Stimulated activated CD4-positive, alpha-beta T cell treated with anti-CD3 and anti-CD28 coated beads, Interleukin-4, amount 100 ng/mL, for 1 hour (primary cell): ENCODE measurements at places on chromosomes 12 and 14.

DNA sequence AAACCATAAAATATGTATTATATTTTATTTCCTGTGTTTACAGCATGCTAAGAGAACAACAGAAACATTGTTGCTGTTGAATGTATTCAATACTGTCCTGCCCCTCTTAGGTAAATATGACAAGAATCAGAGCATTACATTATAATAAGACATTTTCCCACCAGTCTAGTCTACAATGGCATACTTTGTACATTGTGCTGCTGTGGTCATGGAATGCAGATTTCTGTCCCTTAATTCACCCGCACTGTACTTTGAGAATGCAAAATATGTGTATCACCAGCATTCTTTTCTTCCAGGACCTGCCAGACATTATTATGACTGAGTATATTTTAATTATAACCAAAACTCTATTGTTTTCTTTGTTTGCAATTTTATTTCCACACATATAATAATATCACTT lies 16.5 kb upstream of the OR10AD1 start:
- no peak for DNase-seq

GRCh38 chr12:130806574-130806973 lies 32.5 kb downstream of the STX2 start:
- DNase-seq = no peak

DNA sequence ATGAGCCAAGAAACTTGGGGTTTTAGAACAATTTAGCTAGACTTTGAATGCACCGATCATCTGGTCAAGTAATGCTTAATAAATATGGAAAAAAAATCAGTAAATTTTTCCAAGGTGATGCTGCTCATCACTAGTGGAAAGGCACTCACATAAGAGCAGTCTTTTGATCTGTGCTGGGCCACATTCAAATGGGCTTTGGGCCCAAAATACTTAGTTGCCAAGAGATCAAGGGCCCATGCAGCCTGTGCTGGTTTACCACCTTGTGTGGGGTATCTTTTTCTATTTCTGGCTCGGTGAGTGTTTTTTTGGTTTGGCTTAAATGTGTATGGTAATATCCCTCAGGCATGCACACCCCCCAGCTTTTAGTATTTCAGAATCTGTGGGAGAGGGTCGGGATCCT lies 943.2 kb downstream of the TMTC2 start:
- DNase-seq = no peak

DNA sequence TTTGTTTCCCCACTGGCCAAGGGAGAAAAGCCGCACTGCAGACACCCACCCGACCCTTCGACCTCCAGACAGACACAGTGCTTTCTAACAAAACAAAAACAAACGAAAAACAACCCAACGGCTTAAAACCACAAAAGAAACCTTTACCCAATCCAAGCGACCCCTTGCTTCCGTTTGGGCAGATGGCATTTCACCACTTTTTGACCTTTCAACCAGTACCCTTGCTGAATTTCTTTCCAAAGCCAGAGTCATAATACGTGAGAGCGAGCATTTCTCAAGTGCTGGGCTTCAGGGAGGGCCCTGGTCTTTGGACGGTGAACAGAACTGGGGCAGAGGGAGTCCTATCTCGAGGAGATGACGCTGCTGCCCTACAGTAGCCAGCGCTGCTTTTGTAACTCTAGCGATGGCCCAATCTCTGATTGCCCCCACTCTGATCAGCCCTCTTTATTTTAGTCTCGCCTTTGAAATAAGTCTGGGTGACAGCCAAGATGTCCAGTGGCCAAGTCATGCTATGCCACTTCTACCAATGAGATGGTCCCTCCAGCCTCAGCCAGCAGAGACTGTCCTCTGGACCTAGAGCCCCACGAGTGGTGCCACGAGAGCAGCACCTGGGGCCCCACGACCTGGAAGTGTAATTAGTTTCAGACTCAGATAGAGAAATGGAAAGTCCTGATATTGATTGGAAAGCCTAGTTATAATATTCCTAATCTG lies 21.9 kb upstream of the ADIPOR2 start:
- no peak for DNase-seq

DNA sequence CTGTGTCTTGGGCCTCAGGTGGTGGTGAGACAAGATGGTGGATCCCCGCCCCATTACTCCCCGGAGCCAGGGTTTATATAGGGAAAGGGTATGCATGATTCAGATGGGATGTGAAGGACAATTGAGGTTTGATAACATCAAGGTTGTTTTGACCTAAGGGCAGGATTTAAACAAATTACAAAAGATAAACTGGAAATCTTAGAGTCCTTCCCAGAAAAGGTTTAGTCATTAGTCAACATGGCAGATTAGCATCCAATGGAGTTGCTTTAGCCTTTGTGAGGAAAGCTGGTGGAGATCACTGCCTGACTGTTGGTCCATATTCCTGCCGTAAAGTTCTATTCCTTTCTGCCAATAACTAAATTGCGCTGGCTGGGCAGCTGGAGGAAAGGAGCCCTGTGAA lies 15.6 kb upstream of the FRMD6 start:
- DNase-seq = no peak

- DNase-seq = no peak
Measured at GRCh38 chr12:130571089-130571488, 145.0 kb downstream of the RIMBP2 start.

DNA sequence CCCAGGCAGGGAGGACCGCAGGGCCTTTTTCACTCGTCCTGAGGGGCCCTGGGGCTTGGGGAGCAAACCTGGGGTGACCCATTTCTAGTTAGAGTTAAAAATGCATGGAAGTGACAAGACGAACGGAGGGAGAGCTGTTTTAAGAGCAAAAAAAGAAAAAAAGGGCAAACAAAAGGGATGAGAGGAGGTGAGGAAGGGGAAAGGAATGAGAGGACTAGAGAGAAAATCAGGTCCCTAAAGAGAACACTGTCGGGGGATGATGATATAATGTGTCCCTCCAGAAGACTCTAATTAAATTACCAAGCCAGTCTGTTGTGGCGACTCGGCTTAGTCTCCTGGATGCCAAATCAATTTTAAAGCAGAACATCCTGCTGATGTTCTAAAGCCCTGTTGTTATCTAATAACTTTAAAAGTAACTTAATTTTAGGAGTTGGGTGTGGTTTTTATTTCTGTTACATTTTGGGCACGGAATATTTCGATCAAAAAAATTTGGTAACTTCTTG lies 1.1 kb downstream of the ANO6 start:
- no peak for DNase-seq

DNA sequence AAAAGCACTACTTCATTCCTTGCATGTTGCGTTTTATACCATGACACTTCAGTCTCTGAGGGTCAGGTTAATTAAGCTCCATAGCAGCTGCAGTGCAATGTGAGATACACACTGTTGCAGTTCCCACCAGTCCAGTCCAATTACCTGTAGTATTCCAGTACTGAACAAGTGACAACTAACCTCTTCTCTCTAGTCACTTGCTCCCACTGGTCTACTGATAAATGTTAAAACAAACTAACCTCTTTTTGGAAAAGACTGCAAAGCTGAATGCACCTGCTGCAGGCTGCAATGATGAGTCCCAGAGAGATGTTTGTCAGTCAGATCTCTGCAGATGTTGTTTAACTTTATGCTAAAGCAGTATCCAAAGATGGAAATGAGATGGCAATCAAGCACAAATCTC lies 7.9 kb downstream of the NOVA1 start:
- DNase-seq = no peak

DNA sequence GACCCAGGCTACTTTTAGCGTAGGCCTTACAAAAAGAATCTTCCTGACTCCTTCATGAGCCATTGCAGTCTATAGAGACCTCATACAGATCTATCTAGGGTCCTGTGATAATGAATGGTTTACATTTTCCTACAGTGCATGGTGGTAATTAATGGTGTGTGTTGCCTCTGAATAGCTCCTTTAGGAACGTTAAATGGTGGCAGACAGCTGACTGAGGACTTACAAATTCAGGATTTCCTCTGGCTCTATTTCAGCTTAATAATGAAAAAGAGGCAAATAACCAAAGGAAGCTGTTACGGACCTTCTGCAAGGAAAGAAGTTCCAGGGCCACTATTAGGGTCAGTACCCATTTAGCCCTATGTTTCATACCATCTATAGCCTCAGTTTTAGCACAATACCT lies 5.1 kb downstream of the IKBIP start:
- DNase-seq = no peak

DNA sequence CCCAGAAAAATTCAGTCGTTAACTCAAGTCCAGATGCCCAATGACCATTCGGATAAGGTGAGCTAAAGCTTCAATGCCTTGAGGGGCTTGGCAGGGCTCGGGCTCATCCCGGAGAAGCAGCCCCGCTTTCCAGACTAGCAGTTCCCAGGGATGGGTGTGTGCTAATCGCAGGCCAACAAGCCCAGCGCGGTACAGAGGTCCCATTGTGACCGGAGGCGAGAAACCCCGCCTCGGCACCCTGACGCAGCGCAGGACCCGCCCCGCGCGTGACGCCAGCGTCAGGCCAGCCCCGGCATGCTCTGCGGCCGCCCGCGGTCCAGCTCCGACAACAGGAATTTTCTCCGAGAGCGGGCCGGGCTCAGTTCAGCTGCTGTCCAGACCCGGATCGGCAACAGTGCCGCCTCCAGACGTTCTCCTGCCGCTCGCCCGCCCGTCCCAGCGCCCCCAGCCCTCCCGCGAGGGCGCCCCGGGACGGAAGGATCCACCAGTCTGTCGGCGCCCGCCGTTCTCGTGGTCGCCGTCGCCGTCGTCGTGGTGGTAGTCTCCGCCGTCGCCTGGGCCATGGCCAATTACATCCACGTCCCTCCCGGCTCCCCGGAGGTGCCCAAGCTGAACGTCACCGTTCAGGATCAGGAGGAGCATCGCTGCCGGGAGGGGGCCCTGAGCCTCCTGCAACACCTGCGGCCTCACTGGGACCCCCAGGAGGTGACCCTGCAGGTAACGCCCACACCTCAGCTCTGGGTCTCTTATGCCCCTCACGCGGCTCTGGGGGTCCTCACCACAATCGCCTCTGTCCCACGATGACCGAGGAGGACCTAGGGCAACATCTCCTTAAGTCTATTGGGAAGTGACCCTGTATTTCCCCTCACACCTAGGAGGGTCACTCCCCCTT lies at the start of gene ETNK1:
Gene ETNK1, plus strand, starts transcription at position 302 of the 892 bp plus-strand sequence. Its CDS starts 260 bp downstream, at position 562.
- DNase-seq = peak; percentile 87

GRCh38 chr14:77738559-77739250 lies 22.3 kb downstream of the SNW1 start:
- DNase-seq = no peak

- peak; percentile 32 for DNase-seq
Measured at GRCh38 chr14:61025251-61026223, 44.5 kb downstream of the SLC38A6 start.

- no peak for DNase-seq
Measured at GRCh38 chr14:99772371-99773283, 20.6 kb upstream of the EML1 start.

DNA sequence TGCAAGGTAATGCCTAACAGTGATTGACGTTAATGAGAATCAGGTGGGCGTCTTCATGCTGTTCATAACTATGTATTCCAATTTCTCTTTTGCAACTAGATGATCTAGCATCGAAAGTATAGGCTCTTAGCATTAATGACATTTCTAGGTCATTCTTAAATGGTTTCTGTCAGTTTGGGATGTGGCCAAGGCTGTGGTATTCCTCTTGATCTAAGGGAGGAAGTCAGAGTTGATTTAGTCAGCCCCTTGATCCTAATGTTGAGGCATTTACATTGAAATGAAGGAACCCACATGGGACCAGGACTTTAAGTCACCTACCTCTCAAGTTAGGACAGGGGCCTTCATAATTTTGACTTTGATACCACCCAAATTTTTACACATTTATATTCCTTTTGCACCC lies 448.1 kb downstream of the NPAS3 start:
- DNase-seq = no peak
